ENCODE measurements at places on chromosomes 5 and 9. TPM values are rescaled to one million over a fixed set of nuclear protein-coding genes. Genes with fewer than 3 reads are reported as not detected.

ERGIC1 gene
- total RNA-seq: 105 TPM

ROR2 gene
- total RNA-seq: not detected

CA9 gene
- total RNA-seq: 0.40 TPM

LAMC3 gene
- total RNA-seq: 0.07 TPM

PCSK1 gene
- total RNA-seq: 3.4 TPM

HSPB3 gene
- not detected for total RNA-seq

ZFR gene
- total RNA-seq: 58.4 TPM

ENTPD8 gene
- 0.07 TPM for total RNA-seq

NPDC1 gene
- total RNA-seq: 33.0 TPM

TRPM6 gene
- total RNA-seq: 0.07 TPM

PLAC8L1 gene
- not detected for total RNA-seq

CRB2 gene
- not detected for total RNA-seq
